ENCODE measurements at places on chromosomes 4 and X.

DNA sequence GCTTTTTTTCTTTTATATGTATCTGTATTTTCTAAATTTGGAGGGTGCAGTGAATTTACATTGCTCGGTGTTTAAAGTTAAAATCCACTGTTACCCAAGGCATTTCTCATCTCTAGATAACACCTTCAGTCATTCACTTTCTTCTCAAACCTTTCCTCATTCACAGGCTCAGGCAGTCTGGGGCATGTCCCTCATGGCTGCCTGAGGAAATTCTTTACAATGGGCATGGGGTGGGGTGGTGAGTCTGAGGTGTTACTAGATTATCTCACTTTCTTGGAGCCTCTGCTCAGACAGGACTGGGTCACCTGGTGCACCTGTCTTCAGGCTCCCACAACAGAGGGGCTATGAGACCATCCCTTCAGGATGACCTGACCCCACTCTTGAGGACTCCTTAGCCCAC is 17.4 kb downstream of the CCDC149 start:
- no peaks in the 10 kb centered on the region for H3K27me3 ChIP-seq
- H3K4me3 ChIP-seq = no peak overlapping the region
- H3K27ac ChIP-seq = no peak overlapping the region
- DNase-seq = no peak
- H3K36me3 ChIP-seq = no peaks in the 10 kb centered on the region

DNA sequence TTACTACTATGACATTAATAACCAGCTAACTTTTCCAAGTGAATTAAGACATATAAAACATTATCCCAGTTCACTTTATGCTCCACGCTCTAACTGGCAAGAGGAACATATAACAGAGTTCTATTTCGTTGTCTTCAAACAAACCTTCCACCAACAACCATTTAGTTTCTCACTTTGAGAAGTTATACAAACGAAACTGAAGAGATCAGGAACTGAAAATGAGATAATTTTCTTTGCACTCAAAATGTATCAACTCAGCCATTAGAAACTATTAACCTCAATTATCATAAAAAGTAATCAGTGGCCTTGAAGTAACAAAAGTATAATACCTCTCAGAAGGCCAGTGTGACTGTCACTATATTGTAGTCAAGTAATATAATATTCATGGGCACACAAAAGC is 70.1 kb downstream of the CHM start:
- DNase-seq = no peak
- no peak overlapping the region for H3K4me3 ChIP-seq
- peaks cover 8% of the 10 kb centered on the region for H3K36me3 ChIP-seq
- no peaks in the 10 kb centered on the region for H3K27me3 ChIP-seq
- H3K27ac ChIP-seq = no peak overlapping the region

- H3K36me3 ChIP-seq = no peaks in the 10 kb centered on the region
- no peak overlapping the region for H3K27ac ChIP-seq
- H3K4me3 ChIP-seq = no peak overlapping the region
- peaks cover 22% of the 10 kb centered on the region for H3K4me1 ChIP-seq
Measured at GRCh38 chr4:145939856-145940255, 1.2 kb upstream of the ZNF827 start.

- no peak for DNase-seq
- H3K27ac ChIP-seq = no peak overlapping the region
- H3K36me3 ChIP-seq = no peaks in the 10 kb centered on the region
- no peaks in the 10 kb centered on the region for H3K4me1 ChIP-seq
Measured at GRCh38 chrX:124931958-124932357, 387.7 kb upstream of the TEX13C start.

DNA sequence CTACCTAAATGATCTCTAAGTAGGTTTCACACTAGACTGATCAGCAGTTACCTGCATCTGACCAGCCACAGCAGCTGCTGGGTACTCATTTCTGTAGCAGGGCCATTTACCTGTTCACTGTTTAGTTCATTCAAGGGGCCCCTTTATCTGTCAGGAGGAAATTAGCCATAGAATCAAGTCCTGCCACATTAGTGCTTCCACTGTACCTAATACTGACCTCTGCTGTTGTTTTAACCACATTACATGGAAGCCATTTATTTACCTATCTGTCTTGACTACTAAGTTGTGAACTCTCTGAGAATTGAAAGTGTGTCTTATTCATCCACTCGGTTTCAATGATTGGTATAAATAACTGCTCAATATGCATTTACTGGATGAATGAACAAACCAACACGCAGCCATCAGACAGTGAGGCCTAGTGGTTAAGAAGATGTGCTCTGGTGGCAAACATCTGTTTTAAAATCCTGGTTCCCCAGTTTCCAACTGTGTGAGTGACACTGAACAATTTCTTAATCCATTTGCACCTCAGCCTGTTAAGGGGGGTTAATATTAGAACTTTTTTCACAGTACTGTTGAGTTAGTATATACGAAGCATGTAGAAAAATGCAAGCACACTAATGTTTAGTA is 30.0 kb upstream of the ANXA5 start:
- no peaks in the 10 kb centered on the region for H3K36me3 ChIP-seq
- no peak overlapping the region for H3K4me3 ChIP-seq
- peaks cover 30% of the 10 kb centered on the region for H3K27me3 ChIP-seq
- peaks cover 8% of the 10 kb centered on the region for H3K4me1 ChIP-seq
- DNase-seq = no peak

DNA sequence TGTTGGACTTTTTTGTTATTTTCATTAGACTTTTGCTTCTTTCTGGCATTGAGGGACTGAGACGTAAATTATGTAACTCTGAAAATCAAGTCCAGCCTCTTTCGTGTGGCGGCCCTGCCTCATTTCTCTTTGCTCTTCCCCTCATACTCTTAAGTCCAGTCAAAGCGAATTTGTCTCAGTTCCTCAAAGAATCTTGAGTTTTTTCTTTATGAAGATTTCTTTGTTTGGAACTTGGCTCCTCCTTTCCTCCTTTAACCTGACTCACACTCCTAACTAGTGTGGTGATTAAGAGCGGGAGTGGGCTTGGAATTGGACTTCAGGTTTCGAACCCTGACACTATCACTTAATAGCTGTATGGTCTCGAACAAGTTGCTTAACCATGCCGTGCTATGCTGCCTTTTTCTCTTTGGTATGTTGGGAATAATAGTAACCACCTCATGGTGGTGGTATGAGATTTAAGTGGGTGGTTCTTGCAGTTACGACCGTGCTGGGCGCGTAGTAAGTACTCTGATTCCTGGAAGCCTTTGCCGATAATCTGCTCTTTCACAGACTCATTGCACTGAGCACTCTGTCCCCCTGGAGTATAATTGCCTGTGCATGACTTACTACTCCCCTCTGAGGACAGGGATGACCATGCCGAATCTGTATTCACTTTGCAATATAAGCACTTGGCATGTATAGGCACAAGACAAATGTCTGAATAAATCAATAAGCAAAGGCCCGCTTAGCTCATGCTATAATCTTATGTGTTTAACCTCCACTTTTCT is 19.1 kb downstream of the FNIP2 start:
- DNase-seq = no peak
- H3K36me3 ChIP-seq = no peaks in the 10 kb centered on the region
- no peaks in the 10 kb centered on the region for H3K27me3 ChIP-seq

- H3K27ac ChIP-seq = no peak overlapping the region
- no peaks in the 10 kb centered on the region for H3K27me3 ChIP-seq
- H3K36me3 ChIP-seq = no peaks in the 10 kb centered on the region
- no peak for DNase-seq
- H3K4me3 ChIP-seq = no peak overlapping the region
- H3K4me1 ChIP-seq = no peaks in the 10 kb centered on the region
Measured at GRCh38 chr4:172683021-172683420, 485.6 kb upstream of the GALNT7 start.
